ENCODE measurements at places on chromosomes 12 and 14.

DNA sequence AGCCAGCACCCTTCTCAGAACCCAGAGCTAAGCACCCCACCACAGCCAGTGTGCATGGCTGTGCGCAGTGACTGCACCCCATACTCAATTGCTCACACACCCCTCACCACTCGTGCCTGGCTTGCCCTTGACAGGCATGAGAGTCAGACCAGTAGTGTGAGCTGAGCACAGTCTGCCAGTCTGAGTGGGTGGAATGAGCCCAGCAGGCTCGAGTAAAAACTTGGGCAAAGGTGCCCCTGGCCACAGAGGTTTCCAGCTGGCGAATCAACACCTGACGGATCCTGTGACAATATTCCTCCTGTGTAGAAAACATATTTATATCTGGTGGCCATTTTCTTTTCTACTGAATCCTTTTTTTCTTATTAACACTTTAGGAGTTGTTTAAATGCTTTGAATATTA lies 202.5 kb downstream of the TMEM117 start:
- no peak for DNase-seq

- DNase-seq = no peak
These were observed 73.0 kb downstream of the TSHR start for GRCh38 chr14:81028461-81028860.

DNA sequence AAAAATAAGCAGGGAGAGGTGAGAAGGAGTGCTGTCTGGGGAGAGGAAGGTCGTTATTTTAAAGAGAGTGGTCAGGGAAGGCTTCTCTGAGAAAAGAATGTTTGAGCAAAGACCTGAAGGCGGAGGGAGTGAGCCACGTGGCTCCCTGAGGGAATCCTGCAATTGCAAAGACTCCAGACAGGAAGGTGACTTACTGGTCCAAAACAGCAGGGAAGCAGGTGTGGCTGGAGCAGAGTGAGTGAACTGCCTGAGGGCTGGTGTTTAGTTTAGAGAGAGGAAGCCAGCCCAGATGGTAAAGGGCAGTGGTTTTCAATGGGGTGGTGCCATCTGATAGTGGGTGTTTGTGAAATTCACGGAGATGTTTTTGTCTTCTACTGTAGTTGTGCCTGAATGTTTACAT lies 58.8 kb upstream of the LTA4H start:
- no peak for DNase-seq

DNA sequence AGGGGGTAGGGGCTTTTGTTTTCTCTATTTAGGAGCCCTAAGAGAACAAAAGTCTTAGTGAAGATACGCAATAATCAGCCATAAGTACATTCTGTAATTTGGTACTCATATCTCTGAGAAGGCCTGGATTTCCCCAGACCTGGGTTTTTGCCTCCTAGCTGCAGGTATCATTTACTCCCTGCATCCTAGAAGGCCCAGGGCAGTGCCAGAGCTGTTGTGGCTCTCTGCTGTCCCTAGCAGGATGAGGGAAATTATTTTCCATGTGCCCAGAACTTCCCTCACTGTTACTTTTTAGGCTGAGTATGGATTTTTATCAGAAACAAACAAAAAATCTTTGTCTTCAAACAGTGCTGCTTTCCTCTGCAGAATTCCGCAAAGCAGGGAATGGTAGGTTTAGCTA lies 192.5 kb upstream of the SYT1 start:
- DNase-seq = no peak

GRCh38 chr12:52119398-52120254 lies 40.1 kb downstream of the SMIM41 start:
- DNase-seq = no peak

DNA sequence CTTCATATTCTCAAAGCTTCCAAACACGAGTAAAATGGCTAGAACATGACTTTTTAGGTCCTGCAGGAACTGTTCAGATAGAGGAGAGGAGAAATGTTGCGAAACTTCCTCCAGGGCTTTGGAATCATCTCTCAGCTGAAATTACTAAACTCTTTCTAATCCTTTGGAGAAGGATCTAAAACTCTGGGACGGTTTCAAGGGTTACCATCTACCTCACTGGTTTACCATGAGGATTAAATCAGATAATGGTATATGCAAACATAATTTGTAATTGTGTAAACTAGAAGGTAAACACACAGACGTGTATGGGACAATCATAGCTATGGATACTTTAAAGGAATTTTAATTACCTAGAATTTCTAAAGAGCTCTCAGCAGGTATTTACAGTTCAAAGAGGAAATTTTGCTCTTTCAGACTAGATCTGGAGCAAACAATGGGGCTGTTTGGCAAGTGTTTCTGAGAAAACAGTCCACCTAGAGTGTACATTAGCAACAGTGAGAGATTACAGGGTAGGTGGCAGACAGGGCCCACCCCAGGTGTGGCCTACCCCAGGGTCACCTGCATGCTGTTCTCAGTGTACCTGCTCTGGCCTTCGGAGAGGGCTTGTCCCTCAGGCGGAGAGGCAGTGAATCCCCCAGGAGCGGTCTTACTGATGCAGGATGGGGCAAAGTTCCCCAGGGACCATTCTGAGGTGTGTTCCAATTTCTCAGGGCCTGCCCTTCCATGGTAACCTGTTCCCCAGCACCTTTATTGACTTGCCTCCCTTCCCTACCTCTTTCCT lies 124.7 kb upstream of the MAX start:
- no peak for DNase-seq
